ENCODE measurements at places on chromosomes 2 and 18.

GRCh38 chr2:102025583-102026267 lies 34.0 kb downstream of the IL1R2 start:
- no peak for DNase-seq

- DNase-seq, result no peak
Measured at GRCh38 chr2:219125886-219126270, 34.7 kb downstream of the NHEJ1 start.

DNA sequence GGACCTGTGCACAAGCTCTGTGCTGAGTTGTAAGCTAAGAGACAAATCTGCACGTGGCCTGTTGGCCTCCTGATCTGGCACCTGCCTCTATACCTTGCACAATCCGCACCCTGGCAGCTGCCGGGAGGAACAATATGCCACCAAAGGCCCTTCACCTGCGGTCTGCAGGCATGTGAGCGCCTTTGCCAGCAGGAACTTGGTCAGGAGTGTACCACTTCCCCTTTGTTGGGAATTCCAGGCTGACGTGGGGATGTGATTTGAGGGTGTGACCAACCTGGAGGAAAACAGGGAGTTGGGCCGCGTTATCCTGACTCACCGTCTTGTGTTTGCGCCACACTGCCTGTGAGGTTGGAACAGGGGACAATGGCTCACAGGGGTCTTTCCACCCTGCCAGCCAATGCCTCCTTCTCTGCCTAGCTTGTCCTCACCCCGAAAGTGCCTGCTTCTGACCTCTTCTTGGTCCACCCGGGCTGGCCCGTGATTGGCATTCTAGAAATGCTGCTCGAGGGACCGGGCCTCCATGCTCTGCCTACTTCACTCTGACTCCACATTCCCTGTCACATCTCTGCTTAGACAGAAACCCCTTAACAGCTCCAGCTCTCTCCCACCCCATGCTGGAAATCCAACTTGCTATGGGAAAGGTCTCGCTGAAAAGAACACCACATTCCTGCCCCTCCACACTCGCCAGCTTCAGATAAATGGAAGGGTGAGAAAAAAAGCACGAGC lies 67.1 kb upstream of the MAP4K4 start:
- DNase-seq, result no peak

- DNase-seq, result no peak
Measured at GRCh38 chr2:217058791-217059755, 199.2 kb upstream of the TNP1 start.

GRCh38 chr18:50720325-50720674 lies 99.5 kb downstream of the MRO start:
- DNase-seq, result no peak

DNA sequence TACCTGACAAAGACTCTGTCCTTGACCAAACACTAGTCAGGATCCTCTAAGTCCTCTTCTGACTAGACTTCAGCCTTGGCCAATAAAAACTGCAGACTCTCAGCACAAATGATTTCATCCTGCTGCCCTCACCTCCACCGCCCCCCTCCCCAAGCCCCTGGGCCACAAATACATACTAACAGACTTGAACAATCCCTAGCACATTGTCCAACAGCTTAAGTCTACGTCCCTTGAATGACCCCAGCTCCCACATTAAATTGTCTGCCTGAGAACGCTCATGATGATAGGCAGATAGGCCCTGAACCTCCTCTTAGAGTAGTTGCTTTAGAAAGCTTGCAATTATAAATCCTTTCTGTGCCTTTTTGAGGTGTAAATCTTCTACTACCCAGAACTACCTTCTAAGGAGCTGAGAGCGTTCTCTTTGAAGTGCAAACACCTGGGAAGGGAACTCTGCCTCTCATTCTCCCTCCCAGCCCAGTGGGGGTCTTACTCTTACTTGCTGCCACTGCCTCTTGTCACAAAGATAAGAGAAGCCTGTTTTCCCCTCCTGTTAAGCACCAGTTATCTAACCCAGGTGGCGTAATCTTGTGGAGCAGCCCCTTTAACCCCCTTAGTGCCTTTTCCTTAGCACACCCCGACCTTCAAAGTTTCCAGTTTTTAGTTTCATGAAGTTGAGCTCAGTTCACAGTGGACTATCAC lies 1225.6 kb downstream of the LRP1B start:
- no peak for DNase-seq
